ENCODE measurements at places on chromosomes 12 and 14.

DNA sequence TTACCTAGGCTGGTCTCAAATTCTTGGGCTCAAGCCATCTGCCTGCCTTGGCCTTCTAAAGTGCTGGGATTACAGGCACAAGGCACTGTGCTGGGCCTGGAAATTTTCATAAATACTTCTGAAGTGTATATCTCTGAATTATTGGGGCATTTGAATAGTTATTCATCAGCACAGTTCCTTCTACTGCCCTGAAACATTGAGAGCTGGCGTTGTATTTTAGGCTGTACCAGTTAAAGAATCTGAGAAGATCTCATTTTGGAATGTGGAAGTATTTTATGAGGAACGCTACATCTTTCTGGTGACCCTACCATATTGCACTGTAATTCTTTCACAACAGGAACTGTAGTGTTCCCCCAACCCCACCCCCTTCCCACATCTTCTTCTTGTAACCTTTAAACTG is 349.0 kb upstream of the RGS6 start:
- no peaks in the 10 kb centered on the region for H3K27me3 ChIP-seq
- no peak overlapping the region for H3K27ac ChIP-seq
- no peak overlapping the region for H3K4me3 ChIP-seq
- no peaks in the 10 kb centered on the region for H3K36me3 ChIP-seq
- DNase-seq: peak; percentile 11

DNA sequence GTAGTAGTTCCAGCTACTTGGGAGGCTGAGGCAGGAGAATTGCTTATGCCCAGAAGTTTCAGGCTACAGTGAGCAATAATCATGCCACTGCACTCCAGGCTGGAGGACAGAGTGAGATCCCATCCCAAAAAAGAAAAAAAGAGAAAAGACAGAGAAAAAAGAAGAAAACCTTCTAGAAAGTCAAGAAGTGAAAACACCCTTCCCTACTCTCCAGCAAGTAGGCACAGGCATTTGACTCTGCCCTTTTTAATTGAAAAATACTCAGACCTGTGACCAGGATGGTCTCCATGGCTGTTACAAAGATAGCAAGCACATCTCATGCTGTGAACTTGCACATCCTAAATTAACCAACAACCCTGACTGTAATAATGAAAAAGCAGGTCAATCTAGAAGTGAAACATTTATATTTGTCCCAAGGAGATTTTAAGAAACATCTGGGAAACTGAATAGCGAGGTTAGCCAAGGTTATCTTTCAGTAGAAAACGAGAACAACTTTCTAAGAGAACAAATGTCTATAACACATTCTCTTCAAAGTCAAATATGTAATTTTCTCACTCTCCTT is 2.0 kb downstream of the TMTC1 start:
- DNase-seq: no peak
- H3K27ac ChIP-seq: no peak overlapping the region
- peaks cover 12% of the 10 kb centered on the region for H3K4me1 ChIP-seq
- no peaks in the 10 kb centered on the region for H3K36me3 ChIP-seq
- peak overlapping the region; percentile 48 for H3K4me3 ChIP-seq

GRCh38 chr14:21090940-21091663 is 7.4 kb downstream of the ZNF219 start:
- DNase-seq: peak; percentile 27
- H3K36me3 ChIP-seq: peaks cover 11% of the 10 kb centered on the region
- H3K4me3 ChIP-seq: no peak overlapping the region
- H3K27me3 ChIP-seq: no peaks in the 10 kb centered on the region

DNA sequence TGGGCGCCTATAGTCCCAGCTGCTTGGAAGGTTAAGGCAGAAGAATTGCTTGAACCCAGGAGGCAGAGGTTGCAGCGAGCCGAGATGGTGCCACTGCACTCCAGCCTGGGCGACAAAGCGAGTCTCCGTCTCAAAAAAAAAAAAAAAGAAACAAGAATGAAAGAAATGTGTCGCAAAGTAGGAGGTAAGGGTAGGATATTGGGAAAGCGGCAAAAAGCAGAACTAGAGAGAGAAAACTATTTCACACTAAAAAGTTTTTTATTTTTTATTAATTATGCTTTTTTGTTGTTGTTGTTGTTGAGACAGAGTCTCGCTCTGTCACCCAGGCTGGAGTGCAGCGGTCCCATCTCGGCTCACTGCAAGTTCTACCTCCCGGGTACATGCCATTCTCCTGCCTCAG is 17.7 kb downstream of the SBNO1 start:
- peaks cover 36% of the 10 kb centered on the region for H3K36me3 ChIP-seq
- H3K27me3 ChIP-seq: no peaks in the 10 kb centered on the region
- H3K4me1 ChIP-seq: peaks cover 3% of the 10 kb centered on the region
- H3K4me3 ChIP-seq: no peak overlapping the region

- H3K27me3 ChIP-seq: no peaks in the 10 kb centered on the region
- no peak overlapping the region for H3K4me3 ChIP-seq
- no peaks in the 10 kb centered on the region for H3K36me3 ChIP-seq
- no peak for DNase-seq
- H3K4me1 ChIP-seq: peaks cover 8% of the 10 kb centered on the region
Measured at GRCh38 chr12:98399532-98399931, 115.9 kb upstream of the TMPO start.

DNA sequence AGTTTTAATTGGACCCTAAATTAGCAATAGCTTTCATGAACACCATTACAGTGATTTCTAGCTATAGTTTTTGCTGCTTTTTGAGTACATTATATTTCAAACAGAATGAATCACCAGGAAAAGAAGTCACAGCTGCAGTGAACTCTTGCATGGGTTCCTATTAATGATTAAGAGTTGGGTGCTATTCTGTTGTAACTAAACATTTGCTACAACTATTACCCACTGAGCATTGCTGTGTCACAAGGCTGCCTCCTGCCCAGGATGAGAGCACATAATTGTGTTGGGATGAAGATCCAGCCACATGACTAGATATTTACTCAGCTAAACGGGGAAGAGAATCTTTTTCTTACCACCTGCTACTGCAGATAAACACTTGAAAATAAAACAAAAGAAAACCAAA is 152.7 kb downstream of the GXYLT1 start:
- no peaks in the 10 kb centered on the region for H3K36me3 ChIP-seq
- H3K4me1 ChIP-seq: no peaks in the 10 kb centered on the region
- no peak overlapping the region for H3K27ac ChIP-seq
- no peaks in the 10 kb centered on the region for H3K27me3 ChIP-seq
- no peak for DNase-seq

DNA sequence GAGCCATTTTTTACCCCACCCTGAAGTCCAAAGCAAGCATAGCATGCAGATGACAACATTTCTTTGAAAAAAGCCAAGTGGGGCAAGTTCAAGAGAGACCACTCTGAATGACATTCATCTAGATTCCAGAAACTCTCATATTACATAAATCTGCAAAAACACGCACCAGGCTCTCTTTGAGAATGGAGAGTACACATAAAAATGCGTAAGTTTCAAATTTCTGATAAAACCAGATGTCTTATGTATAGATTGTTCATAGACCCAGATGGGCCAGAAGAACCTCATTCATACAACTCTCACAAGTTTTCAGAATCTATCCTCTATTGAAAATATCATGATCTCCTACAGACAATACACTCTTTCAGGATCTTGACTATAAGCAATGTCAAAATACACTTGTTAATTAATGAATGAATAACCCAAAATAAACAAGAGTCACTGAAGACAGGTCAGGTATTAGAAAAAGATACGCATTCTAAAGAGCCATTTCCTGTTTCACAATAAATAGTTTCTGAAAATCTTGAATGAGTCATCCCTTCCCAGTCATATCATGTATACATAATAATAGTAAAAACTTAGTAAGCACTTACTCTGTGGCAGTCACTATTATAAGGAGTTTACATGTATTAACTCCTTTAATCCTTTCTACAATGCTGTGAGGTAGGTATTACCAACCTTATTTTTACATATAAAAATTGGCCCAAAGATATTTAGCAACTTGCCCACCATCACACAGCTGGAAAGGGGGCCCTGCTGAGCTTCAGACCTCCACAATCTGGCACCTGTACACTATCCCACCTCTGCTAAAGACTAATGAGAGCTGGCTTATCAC is 72.0 kb downstream of the PPP2R5E start:
- H3K27ac ChIP-seq: no peak overlapping the region
- no peak for DNase-seq
- no peaks in the 10 kb centered on the region for H3K36me3 ChIP-seq
- H3K27me3 ChIP-seq: no peaks in the 10 kb centered on the region

DNA sequence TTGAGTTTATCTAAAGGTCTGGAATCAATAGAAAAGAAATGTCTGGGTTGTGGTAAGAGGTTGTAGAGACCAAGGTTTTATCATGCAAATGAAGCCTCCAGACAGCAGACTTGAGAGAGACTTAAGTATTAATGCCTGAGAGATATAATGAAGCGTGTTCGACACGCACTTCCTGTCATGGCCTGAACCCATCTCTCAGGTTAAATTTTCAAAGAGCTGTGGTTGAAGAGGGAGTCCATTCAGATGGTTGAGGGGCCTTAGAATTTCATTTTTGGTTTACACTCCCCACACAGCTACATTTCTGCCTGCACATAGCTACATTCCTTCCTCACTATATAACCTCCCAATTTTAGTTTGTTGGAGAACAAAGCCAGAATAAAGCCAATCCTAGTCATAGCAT is 10.1 kb upstream of the CLEC12A start:
- H3K36me3 ChIP-seq: no peaks in the 10 kb centered on the region
- no peaks in the 10 kb centered on the region for H3K27me3 ChIP-seq
- no peak overlapping the region for H3K27ac ChIP-seq
- no peaks in the 10 kb centered on the region for H3K4me1 ChIP-seq

DNA sequence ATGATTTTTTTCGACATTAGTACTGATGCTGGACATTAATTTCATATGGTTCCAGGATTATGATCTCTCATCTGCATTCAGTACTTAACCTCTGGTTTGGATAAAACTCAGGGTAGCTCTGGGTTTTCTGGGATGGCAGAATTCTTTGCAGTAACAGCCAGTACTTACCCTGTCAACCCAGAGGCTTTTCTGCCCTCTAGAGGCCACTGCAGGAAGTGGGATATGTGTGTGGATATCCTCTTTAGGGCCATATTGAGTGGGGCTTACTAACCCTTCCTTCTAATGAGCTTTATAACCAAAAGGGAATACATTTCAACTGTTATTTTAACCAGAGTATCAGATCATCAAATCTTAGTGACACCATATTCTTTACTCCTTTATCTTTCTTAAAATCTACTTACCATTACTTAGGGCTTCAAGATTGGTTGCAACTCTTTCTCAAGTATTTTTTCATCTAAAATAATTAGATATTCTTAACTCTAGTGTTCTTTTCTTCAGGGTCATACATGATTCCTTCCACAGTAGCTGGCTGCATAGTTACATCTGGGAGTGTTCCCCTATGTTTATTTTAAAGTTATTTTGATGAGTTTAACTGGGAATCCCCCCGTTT is 488.0 kb upstream of the STXBP6 start:
- no peak for DNase-seq
- no peak overlapping the region for H3K27ac ChIP-seq
- H3K27me3 ChIP-seq: no peaks in the 10 kb centered on the region
- H3K36me3 ChIP-seq: no peaks in the 10 kb centered on the region
- H3K4me3 ChIP-seq: no peak overlapping the region
- no peaks in the 10 kb centered on the region for H3K4me1 ChIP-seq

GRCh38 chr12:79023261-79023660 is 158.7 kb downstream of the SYT1 start:
- no peak overlapping the region for H3K27ac ChIP-seq
- DNase-seq: no peak
- no peaks in the 10 kb centered on the region for H3K36me3 ChIP-seq
- H3K27me3 ChIP-seq: no peaks in the 10 kb centered on the region
- H3K4me1 ChIP-seq: no peaks in the 10 kb centered on the region

DNA sequence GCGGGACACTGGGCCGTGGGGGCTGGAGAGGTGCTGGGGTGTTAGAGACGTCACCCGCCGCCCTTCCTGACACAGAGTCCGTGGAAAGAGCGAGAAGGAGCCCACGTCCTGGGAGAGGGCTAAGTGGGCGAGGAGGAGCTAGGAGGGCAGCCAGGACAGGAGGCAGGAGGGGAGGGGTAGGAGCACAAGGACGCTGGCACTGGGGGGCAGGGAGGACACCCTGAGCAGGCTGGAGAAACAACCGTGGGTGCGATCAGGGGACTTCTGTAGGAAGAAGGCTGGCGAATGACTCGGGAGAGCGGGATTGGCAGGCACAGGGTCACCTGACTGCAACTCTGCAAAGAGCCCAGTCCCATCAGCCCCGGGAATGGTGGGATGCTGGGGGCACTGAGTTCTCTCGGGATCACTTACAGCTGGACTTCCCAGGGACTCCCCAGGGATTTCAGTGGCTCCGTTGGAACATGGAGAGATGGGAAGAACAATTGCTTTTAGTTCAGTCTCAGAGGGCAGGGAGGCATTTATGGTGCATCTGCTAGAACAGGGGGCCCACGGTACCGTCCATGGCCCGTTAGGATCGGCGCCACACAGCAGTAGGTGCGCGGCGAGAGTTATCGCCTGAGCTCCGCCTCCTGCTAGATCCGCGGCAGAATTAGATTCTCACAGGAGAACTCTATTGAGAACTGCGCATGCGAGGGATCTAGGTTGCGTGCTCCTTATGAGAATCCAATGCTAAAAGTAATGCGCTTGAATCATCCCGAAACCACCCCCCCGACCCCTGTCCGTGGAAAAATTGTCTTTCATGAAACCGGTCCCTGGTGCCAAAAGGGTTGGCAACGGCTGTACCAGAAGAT is 24.3 kb downstream of the UBR7 start:
- no peak overlapping the region for H3K4me3 ChIP-seq
- no peak for DNase-seq
- H3K27ac ChIP-seq: no peak overlapping the region

- H3K36me3 ChIP-seq: no peaks in the 10 kb centered on the region
- H3K27me3 ChIP-seq: no peaks in the 10 kb centered on the region
- H3K4me1 ChIP-seq: no peaks in the 10 kb centered on the region
- H3K4me3 ChIP-seq: no peak overlapping the region
Measured at GRCh38 chr12:64900540-64900939, 76.1 kb downstream of the TBC1D30 start.

- H3K27me3 ChIP-seq: no peaks in the 10 kb centered on the region
- peaks cover 23% of the 10 kb centered on the region for H3K36me3 ChIP-seq
- H3K4me3 ChIP-seq: no peak overlapping the region
- no peak for DNase-seq
- peaks cover 26% of the 10 kb centered on the region for H3K4me1 ChIP-seq
Measured at GRCh38 chr12:109089683-109090082, 3.6 kb downstream of the ALKBH2 start.

DNA sequence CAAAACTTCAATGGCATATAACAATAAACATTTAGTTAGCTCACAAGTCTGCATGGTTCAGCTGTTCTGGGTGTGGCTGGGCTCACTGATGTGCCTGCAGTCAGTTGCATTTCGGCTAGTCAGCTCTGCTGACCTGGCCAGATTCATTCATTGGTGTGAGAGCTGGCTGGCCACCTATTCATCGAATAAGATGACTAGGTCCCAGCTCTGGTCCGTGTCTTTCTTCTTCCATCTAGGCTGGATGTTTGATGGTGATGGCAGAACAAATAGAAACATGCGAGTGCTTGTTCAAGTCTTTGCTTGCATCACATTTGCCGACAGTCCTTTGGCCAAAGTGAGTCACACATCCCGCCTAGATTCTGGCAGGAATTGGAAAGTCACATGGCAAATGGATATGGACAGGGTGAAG is 203.3 kb upstream of the CRY1 start:
- H3K36me3 ChIP-seq: no peaks in the 10 kb centered on the region
- no peak overlapping the region for H3K27ac ChIP-seq
- DNase-seq: no peak
- H3K27me3 ChIP-seq: no peaks in the 10 kb centered on the region
- H3K4me3 ChIP-seq: no peak overlapping the region
- H3K4me1 ChIP-seq: no peaks in the 10 kb centered on the region

GRCh38 chr14:44847526-44848309 is 114.0 kb downstream of the KLHL28 start:
- no peaks in the 10 kb centered on the region for H3K27me3 ChIP-seq
- no peaks in the 10 kb centered on the region for H3K36me3 ChIP-seq
- no peak for DNase-seq
- H3K4me3 ChIP-seq: no peak overlapping the region

Data from thyroid gland (tissue), 4 donors.